ENCODE measurements at places on chromosomes 5 and 9. TPM values are rescaled to one million over a fixed set of nuclear protein-coding genes. Genes with fewer than 3 reads are reported as not detected.

DNA sequence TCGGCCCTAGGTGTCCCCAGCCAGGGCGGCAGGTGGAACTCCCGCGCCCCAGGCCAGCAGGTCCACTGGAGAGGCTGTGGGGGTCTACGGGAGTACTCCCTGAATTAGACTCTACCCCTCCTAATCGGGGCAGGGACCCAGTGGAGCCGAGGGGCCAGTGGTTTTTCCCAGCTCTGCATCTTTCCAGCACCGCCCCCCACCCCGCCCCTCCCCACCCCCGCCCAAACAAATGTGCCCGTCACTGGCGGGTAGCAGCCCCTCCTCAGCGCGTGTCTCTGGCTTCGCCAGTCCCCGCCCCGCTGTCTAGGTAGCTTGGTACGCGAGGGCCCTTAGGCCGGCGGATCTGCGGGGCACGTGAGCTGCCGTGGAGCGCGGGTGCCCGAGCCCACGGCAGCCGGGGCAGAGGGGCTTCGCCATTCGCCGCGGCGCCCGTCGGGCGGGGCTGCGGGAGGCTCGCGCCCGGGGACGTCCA lies 7.0 kb downstream of the UNC5A start:
- no peaks in the 10 kb centered on the region for H3K27me3 ChIP-seq
- no peaks in the 10 kb centered on the region for H3K36me3 ChIP-seq
- H3K4me1 ChIP-seq, result no peaks in the 10 kb centered on the region
- peak overlapping the region; percentile 45 for H3K4me3 ChIP-seq
- H3K27ac ChIP-seq, result no peak overlapping the region
- no peak for DNase-seq

GRCh38 chr5:125476901-125477585 lies 730.6 kb upstream of the ZNF608 start:
- H3K27ac ChIP-seq, result peak overlapping the region; percentile 78
- no peak overlapping the region for H3K4me3 ChIP-seq
- H3K27me3 ChIP-seq, result no peaks in the 10 kb centered on the region
- no peak for DNase-seq
- H3K36me3 ChIP-seq, result no peaks in the 10 kb centered on the region
- no peaks in the 10 kb centered on the region for H3K4me1 ChIP-seq

GRCh38 chr9:114392749-114393112 lies 4.9 kb upstream of the AKNA start:
- no peak overlapping the region for H3K4me3 ChIP-seq
- DNase-seq, result no peak
- H3K27me3 ChIP-seq, result no peaks in the 10 kb centered on the region
- no peak overlapping the region for H3K27ac ChIP-seq
- H3K36me3 ChIP-seq, result no peaks in the 10 kb centered on the region
- H3K4me1 ChIP-seq, result peaks cover 4% of the 10 kb centered on the region

GRCh38 chr5:179154991-179155955 lies 95.1 kb downstream of the ZNF354C start:
- no peak overlapping the region for H3K4me3 ChIP-seq
- no peaks in the 10 kb centered on the region for H3K4me1 ChIP-seq
- no peak overlapping the region for H3K27ac ChIP-seq
- H3K27me3 ChIP-seq, result no peaks in the 10 kb centered on the region

N4BP3 gene
- 2.3 TPM for total RNA-seq

GRCh38 chr5:144369006-144369405 lies 198.3 kb downstream of the KCTD16 start:
- H3K27me3 ChIP-seq, result no peaks in the 10 kb centered on the region
- H3K4me1 ChIP-seq, result no peaks in the 10 kb centered on the region
- H3K36me3 ChIP-seq, result no peaks in the 10 kb centered on the region
- H3K4me3 ChIP-seq, result no peak overlapping the region
- DNase-seq, result no peak

C9orf50 gene
- not detected for total RNA-seq

- H3K4me3 ChIP-seq, result no peak overlapping the region
- no peaks in the 10 kb centered on the region for H3K27me3 ChIP-seq
- no peak overlapping the region for H3K27ac ChIP-seq
Observed at GRCh38 chr5:51977014-51977413, 593.8 kb downstream of the ISL1 start.

IQGAP2 gene
- 0.59 TPM for total RNA-seq

DNA sequence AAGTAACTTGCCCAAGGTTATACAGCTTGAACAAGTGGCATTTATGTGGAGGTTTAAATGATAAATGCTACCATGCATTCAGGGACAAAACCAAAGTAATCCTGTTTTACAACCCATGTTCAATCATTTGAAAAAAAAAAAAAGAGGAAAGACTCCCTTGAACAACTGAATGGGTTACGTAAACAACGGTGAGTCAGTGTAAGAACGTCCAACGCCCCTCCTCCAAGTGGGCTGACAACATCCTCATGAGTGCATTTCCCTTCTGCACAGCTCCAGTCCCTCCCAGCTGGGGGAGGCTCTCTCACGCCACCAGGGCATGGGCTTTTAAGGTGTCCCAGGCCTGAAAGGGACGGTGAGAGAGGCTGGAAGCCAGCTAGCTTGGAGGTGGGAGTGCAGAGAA lies 90.0 kb downstream of the PRRT1B start:
- no peaks in the 10 kb centered on the region for H3K36me3 ChIP-seq
- peaks cover 6% of the 10 kb centered on the region for H3K4me1 ChIP-seq

DNA sequence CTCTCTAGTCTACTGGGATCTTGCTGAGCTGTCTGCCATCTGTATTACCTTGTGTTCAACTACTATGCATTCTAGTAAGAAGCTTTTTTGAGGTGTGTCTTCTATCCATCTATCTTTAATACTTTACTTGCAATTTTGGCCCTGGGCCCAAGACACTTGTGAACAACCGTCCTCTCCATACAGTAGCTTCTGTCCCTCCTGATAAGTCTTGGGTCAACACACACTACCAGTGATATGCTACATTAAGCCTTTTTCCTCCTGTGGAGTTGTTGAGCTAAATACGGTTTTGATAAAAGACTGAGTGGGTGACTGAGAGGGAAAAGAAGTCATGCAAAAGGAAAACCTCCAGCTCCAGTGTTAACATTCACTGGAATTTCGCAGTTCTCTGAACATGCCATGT lies 133.3 kb upstream of the PCA3 start:
- no peak for DNase-seq
- no peaks in the 10 kb centered on the region for H3K4me1 ChIP-seq
- no peaks in the 10 kb centered on the region for H3K27me3 ChIP-seq
- H3K4me3 ChIP-seq, result no peak overlapping the region
- no peaks in the 10 kb centered on the region for H3K36me3 ChIP-seq
- H3K27ac ChIP-seq, result no peak overlapping the region

- DNase-seq, result no peak
- H3K27me3 ChIP-seq, result no peaks in the 10 kb centered on the region
- no peak overlapping the region for H3K27ac ChIP-seq
Observed at GRCh38 chr9:7297521-7297920, 502.1 kb downstream of the DMAC1 start.

DNA sequence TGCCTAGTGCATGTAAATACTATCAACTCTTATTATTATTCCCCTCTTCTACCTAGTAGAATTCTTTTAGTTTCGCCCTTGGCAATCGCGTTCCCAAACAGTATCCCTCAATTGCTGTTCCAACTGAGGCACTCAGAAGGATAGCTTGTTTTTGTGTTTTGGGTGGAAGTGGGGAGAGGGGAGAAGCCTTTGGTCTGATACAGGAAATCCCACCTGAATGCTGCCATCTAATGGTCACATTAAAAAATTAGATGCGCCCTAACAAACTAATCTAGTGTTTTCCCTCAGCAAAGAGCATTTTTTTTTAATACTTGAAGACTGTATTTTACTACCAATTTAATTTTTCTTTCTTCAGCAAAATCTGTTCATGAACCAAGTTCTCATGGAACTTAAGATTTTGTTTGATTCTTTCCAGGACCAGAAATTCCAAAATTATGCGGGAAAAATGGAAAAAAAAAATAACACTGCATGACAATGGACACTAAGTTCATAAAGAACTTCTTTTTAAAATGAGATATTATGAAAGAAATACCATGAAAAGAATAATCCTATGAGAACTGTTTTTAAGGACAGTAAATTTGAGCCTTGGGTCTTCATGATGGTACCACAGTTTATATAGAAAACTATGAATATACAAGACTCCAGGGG lies 22.2 kb upstream of the GLDC start:
- H3K27ac ChIP-seq, result no peak overlapping the region
- no peaks in the 10 kb centered on the region for H3K4me1 ChIP-seq
- H3K27me3 ChIP-seq, result no peaks in the 10 kb centered on the region
- H3K4me3 ChIP-seq, result no peak overlapping the region

- no peaks in the 10 kb centered on the region for H3K27me3 ChIP-seq
- H3K4me1 ChIP-seq, result no peaks in the 10 kb centered on the region
- H3K4me3 ChIP-seq, result no peak overlapping the region
- H3K27ac ChIP-seq, result no peak overlapping the region
Observed at GRCh38 chr9:30511666-30512065, 1872.8 kb upstream of the ACO1 start.

DNA sequence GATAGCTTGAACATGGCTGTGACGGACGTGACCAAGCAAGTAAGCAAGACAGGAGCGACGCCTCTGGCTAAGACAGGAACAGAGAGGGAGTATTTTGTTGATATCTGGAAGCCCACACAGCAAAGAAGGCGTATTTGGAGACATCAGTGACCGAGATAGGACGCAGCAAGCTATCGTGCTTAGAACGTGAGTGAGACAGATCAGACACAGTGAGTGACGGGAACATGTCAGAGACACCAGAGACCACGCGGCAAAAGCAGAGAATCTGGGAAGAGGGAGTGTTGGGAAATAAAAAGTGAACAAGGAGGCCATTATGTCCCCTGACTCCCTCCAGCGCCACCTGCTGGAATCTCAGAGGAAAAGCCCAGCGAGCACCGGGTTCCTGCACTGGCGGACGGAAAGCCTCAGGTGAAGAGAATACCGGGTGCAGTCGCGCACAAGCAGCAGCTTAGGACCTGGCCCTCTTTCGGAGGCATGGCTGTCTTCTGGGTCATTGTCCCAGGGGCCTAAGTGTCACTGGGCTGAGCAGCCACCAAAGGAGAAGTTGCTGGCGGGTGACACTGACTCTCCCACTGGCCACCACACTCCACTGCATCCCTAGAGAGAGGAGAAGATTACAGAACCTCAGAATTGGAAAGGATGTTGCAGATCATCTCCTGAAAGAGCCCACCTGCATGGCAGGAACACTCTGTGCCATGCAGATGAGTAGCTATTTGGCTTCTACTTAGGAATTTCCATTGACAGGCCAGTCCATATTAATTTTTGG lies 99.1 kb downstream of the FBXO38 start:
- no peaks in the 10 kb centered on the region for H3K4me1 ChIP-seq
- H3K27me3 ChIP-seq, result peaks cover 22% of the 10 kb centered on the region
- no peaks in the 10 kb centered on the region for H3K36me3 ChIP-seq
- H3K27ac ChIP-seq, result no peak overlapping the region
- DNase-seq, result peak; percentile 61

- no peak for DNase-seq
- no peaks in the 10 kb centered on the region for H3K36me3 ChIP-seq
- no peaks in the 10 kb centered on the region for H3K27me3 ChIP-seq
- H3K4me1 ChIP-seq, result no peaks in the 10 kb centered on the region
- H3K4me3 ChIP-seq, result no peak overlapping the region
- H3K27ac ChIP-seq, result no peak overlapping the region
Observed at GRCh38 chr9:38240051-38240450, 152.5 kb upstream of the ALDH1B1 start.

GRCh38 chr5:151406322-151406947 lies 41.0 kb upstream of the SLC36A1 start:
- H3K27ac ChIP-seq, result no peak overlapping the region
- H3K27me3 ChIP-seq, result peaks cover 8% of the 10 kb centered on the region
- H3K4me1 ChIP-seq, result no peaks in the 10 kb centered on the region
- peak overlapping the region; percentile 16 for H3K4me3 ChIP-seq
- H3K36me3 ChIP-seq, result no peaks in the 10 kb centered on the region
- no peak for DNase-seq

GRCh38 chr5:108432024-108432423 lies 50.1 kb upstream of the FBXL17 start:
- H3K4me3 ChIP-seq, result no peak overlapping the region
- H3K27ac ChIP-seq, result no peak overlapping the region
- no peaks in the 10 kb centered on the region for H3K36me3 ChIP-seq
- H3K27me3 ChIP-seq, result peaks cover 4% of the 10 kb centered on the region

GRCh38 chr5:8333485-8333884 lies 464.5 kb downstream of the MTRR start:
- H3K4me1 ChIP-seq, result no peaks in the 10 kb centered on the region

GRCh38 chr9:113738496-113738892 lies 137.6 kb upstream of the ZNF618 start:
- DNase-seq, result no peak
- H3K36me3 ChIP-seq, result no peaks in the 10 kb centered on the region
- no peaks in the 10 kb centered on the region for H3K27me3 ChIP-seq
- H3K4me1 ChIP-seq, result no peaks in the 10 kb centered on the region
- no peak overlapping the region for H3K4me3 ChIP-seq

- H3K4me1 ChIP-seq, result no peaks in the 10 kb centered on the region
- no peak for DNase-seq
- H3K36me3 ChIP-seq, result no peaks in the 10 kb centered on the region
- H3K27me3 ChIP-seq, result no peaks in the 10 kb centered on the region
- H3K4me3 ChIP-seq, result no peak overlapping the region
- H3K27ac ChIP-seq, result no peak overlapping the region
Observed at GRCh38 chr5:34055667-34056066, 12.7 kb upstream of the C1QTNF3 start.

CDC20B gene
- total RNA-seq, result 0.08 TPM

KIF27 gene
- total RNA-seq, result 3.4 TPM

MGAT1 gene
- total RNA-seq, result 113 TPM

DNA sequence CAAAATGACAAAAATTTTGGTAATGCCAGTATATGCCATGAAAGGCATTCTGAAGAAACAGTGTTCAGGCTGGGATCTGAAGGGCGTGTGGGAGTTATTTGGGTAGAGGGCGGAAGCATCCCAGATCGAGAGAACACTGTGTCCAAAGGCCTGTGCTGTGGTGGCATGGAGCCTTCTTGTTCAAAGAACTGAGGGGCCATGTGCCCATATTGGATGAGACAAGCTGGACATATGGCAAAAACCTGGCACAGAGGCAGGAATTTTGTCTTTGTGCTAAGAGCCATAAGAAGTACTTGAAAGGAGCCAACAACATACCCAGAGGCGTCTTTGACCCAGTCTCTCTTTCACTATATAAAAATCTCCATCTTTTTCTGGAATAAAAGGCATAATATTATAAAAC lies 128.0 kb downstream of the SYK start:
- no peak for DNase-seq
- H3K27ac ChIP-seq, result no peak overlapping the region
- H3K36me3 ChIP-seq, result no peaks in the 10 kb centered on the region
- no peak overlapping the region for H3K4me3 ChIP-seq
- no peaks in the 10 kb centered on the region for H3K27me3 ChIP-seq

PAEP gene
- total RNA-seq, result not detected

CYSRT1 gene
- total RNA-seq, result 0.67 TPM

LIX1 gene
- not detected for total RNA-seq

DMRT2 gene
- total RNA-seq, result not detected

TEK gene
- not detected for total RNA-seq
